ENCODE measurements at places on chromosomes 1 and 21. TPM values are rescaled to one million over a fixed set of nuclear protein-coding genes. Genes with fewer than 3 reads are reported as not detected.

Gene MYBPH
- 0.29 TPM for total RNA-seq

DNA sequence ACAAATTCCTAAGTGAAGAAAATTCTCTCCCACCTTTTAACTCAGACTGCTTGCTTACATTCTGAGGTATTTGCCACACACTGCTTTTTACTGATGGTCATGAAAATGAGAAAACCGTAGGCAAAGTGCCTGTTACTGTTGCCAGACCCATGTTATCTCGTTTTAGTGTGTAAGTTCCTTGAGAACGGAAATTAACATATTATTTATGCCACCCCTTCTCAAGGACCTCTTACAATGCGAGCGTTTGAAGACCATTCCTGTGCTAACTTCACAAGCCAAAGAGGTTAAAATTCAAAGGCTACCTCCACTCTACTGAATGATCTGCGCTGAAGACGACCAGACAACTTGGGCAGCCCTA, 509 bp downstream of the NVL start:
- peaks cover 3% of the 10 kb centered on the region for H3K36me3 ChIP-seq
- no peaks in the 10 kb centered on the region for H3K27me3 ChIP-seq
- H3K4me1 ChIP-seq, result peaks cover 28% of the 10 kb centered on the region
- no peak for DNase-seq

Gene OLFML2B
- 49.9 TPM for total RNA-seq

DNA sequence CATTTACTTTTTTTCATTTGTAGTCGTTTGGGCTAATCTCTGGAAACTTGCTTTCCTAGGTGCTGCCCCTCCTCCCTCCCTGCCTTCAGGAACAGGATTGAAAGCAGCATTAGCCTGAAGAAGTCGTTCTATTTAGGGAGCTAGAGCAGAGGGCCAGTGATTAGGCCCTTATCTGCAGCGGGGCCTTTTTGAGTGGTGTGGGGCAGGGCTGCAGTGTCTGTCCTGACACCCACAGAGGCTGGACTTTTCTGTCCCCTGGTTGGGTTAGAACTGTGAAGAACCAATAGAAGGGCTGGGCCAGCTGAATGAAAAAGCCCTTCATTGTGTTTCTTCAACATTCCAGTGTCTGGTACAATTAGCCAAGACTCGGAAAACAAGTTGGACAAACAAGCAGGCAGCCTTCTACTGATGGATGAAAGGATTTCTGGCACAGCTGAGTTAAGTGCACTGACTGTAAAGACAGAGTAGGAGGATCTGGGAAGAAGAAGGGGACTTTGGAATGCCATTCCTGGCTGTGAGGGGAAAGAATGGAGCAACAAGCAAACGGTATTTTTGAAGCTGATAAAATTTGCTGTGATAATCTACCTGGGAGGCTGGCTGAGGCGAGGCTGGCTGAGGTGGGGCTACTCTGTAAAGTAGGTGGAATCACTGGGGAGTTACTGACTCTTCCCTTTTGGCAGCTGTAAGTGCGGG, 9.7 kb downstream of the MACF1 start:
- H3K27me3 ChIP-seq, result no peaks in the 10 kb centered on the region
- H3K27ac ChIP-seq, result peak overlapping the region; percentile 54
- peaks cover 28% of the 10 kb centered on the region for H3K4me1 ChIP-seq
- no peak overlapping the region for H3K4me3 ChIP-seq

DNA sequence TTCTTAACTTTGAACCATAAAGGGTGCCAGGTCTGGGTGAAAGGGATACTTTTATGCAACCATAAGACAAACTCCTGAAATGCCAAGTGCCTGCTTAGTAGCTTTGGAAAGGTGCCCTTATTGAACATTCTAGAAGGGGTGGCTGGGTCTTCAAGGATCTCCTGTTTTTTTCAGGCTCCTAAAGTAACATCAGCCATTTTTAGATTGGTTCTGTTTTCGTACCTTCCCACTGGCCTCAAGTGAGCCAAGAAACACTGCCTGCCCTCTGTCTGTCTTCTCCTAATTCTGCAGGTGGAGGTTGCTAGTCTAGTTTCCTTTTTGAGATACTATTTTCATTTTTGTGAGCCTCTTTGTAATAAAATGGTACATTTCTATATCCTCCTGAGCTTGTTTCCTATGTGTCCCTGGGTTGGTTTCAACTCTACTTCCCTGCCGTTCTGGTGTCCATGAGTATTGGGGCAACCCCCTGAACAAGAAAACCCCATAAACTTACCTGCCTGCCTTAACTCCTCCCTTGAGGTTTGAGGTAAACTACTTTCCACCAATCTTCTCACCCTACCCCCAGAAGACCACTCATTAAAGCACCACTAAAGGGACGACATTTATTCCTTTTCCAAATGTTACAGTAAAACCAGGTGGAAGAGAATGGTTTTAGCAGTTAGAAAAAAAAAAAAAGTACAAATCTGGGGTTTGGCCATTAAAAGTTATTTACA, 2.6 kb downstream of the MARCKSL1 start:
- no peak overlapping the region for H3K27ac ChIP-seq
- H3K27me3 ChIP-seq, result no peaks in the 10 kb centered on the region
- H3K36me3 ChIP-seq, result peaks cover 28% of the 10 kb centered on the region

Gene KCNE1
- 0.29 TPM for total RNA-seq

Gene LCE6A
- not detected for total RNA-seq

DNA sequence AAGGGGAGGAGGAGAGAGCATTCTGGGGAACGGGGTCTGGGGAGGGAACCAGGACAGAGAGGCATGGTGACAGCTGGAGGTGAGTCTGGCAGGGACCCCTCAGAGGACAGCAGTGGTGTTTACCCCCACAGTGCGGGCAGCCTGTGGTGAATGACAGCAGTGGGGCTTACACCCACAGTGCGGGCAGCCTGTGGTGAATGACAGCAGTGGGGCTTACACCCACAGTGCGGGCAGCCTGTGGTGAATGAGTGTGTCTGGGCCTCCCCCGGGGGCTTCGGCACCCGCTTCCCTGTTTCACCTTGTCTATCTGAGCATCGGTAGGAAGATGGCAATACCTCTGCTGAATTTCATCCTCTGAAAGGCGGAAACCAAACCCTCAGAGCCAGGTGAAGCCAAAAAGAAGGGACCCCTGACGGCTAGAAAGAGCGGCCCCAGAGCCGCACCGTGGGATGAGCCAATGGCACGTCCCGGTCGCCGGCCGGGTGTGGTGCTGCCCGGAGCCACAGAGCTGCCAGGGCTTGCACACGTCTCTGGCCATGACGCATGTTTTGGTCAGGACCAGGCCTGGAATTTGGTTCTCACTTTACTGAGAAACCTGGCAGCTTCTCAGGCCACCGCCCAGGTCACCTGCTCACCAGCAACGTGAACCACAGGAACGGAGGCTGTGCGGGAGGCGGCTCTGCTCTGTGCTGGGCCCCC, 54.1 kb downstream of the SIK1 start:
- H3K27me3 ChIP-seq, result no peaks in the 10 kb centered on the region
- no peak overlapping the region for H3K27ac ChIP-seq
- no peak for DNase-seq

GRCh38 chr1:86155807-86156565, 586 bp downstream of the COL24A1 start:
- no peaks in the 10 kb centered on the region for H3K36me3 ChIP-seq
- no peaks in the 10 kb centered on the region for H3K27me3 ChIP-seq
- peaks cover 38% of the 10 kb centered on the region for H3K4me1 ChIP-seq
- peak; percentile 91 for DNase-seq

- no peak within 1 kb of the TSS for H3K4me3 ChIP-seq
- H3K36me3 ChIP-seq, result no peaks in the 10 kb centered on the region
- no peak for DNase-seq
Observed at GRCh38 chr1:153001382-153001781, at the start of gene SPRR3. Gene SPRR3, plus strand, starts transcription at chr1:153001749. Its CDS starts 1,272 bp downstream, at chr1:153003021.

DNA sequence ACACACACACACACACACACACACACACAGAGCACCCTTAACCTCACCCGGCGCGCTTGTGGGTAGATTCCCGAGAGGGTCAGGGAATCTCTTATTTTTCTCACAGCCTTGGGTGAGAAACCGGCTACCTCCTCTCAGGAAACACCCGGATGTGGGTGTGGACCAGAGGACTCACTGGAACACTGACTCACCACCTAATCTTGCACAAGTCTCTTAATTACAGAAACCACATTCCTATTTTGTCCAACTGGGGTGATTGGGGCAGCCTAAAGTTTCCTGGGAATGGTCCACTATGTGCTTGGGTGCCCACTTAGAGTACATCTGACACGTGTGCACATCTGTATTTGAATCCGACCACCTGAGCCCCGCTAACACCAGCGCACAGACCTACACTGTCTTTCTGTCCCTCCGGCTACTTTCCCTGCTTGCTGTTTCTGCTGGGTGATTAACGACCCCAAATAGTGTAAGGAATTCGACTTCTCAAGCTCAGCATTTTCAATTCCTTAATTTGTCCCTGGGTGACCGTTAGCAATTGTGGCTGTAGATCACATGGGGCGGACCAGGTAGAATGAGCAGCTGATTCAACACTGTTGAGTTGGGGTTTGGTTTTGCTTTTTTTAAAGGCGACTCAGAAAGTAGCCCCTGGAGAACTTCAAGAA, 14.0 kb upstream of the TBX15 start:
- H3K36me3 ChIP-seq, result no peaks in the 10 kb centered on the region
- H3K27me3 ChIP-seq, result peaks cover 14% of the 10 kb centered on the region
- peak overlapping the region; percentile 39 for H3K27ac ChIP-seq
- H3K4me3 ChIP-seq, result peak overlapping the region; percentile 38

DNA sequence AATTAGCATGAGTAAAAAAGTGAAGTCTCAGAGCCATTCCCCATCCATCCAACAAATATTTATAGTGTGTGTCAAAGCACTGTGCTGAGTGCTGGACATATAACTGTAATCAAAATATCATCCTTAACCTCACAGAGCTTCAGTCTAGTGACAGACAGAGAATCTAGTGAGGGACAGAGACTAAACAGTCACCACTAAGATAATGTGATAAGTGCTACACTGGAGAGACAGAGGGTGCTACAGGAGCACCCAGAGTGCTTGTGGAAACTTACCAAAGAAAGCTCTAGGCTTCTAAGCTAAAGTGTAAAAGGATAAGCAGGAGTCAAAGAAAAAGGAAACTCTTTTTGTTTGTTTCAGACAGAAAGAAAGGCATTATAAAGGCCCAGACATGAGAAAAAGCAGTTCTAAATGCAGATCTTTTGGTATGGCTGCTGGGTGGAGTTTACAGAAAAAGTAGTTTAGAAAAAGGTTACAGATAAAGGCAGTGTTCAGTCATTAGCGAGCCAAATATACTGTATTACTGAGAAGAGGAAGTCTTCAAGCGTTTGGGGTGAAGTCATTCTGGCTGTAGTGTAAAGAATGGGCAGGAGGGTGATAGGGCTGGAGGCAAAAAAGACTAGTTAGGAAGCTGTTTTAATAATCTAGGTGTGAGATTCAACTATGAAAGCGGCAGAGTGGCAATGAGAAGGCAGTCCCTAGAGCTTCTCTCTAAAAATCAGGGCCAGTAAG, 83.8 kb downstream of the SCMH1 start:
- H3K4me1 ChIP-seq, result peaks cover 21% of the 10 kb centered on the region
- no peak overlapping the region for H3K4me3 ChIP-seq
- no peaks in the 10 kb centered on the region for H3K27me3 ChIP-seq

GRCh38 chr21:34743831-34744230, 75.0 kb downstream of the CLIC6 start:
- no peaks in the 10 kb centered on the region for H3K27me3 ChIP-seq
- H3K36me3 ChIP-seq, result no peaks in the 10 kb centered on the region
- peak; percentile 82 for DNase-seq
- H3K27ac ChIP-seq, result peak overlapping the region; percentile 52
- H3K4me1 ChIP-seq, result peaks cover 13% of the 10 kb centered on the region
- H3K4me3 ChIP-seq, result no peak overlapping the region

GRCh38 chr1:44553771-44554170, 120.5 kb downstream of the TMEM53 start:
- H3K27ac ChIP-seq, result no peak overlapping the region
- peaks cover 16% of the 10 kb centered on the region for H3K27me3 ChIP-seq
- no peak overlapping the region for H3K4me3 ChIP-seq

DNA sequence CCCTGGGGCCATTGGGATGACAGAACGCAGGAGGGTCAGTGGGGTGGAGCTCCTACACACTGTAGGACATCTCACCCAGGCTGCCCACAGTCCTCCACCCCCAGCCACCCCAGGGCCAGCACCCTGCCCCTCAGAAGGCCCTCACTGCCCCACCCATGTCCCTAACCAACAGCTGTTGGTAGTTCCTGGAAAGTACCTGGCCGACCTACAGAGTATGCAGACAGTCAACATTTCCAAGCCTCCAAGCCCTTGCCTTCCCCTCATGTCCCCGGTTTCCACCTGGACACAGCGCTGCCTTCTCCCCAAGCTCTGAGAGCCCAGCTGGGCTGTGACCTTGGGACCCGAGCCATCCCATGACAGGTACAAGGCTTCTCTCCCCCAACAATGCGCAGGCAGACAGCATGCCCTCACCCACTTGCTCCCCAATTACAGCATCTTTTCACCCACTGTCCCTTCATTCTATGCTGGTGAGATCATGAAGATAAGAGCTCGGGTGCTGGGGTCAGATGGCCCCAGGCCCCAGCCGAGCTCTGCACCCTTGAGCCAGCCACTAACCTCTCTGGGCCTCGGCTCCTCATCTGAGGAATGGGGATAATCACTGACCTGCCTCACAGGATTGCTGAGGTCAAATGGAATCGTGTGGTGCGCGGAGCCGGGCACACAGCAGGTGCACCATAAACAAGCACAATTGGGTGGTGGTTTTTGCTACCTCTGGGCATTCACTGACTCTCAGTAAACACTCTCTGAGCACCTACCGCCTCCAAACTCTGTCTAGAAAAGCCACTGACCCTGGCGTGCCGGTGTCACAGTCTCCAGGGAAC, 11.2 kb downstream of the LAPTM5 start:
- no peak overlapping the region for H3K4me3 ChIP-seq
- H3K4me1 ChIP-seq, result no peaks in the 10 kb centered on the region
- no peaks in the 10 kb centered on the region for H3K36me3 ChIP-seq
- peak; percentile 63 for DNase-seq

DNA sequence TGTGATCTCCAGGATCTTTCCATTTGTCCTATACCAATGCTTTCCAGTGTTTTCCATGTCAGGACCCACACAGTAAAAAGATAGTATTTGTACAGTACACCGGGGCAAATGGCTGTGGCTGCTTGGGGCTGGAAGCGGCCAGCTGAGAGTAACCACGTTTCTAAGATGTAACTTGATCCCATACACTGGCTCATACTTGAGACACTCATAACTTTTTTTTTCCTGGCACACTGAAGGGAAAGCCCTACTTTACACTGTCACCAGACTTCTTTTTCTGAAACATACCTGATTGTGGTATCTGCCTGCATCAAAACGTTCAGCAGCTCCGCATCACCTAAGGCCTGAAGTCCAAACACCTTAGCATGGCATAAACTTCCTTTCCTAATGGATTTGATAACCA, 21.6 kb downstream of the VPS13D start:
- DNase-seq, result peak; percentile 75
- no peaks in the 10 kb centered on the region for H3K27me3 ChIP-seq
- H3K27ac ChIP-seq, result no peak overlapping the region
- H3K36me3 ChIP-seq, result peaks cover 46% of the 10 kb centered on the region

- no peaks in the 10 kb centered on the region for H3K27me3 ChIP-seq
- H3K4me1 ChIP-seq, result no peaks in the 10 kb centered on the region
- no peak for DNase-seq
- no peaks in the 10 kb centered on the region for H3K36me3 ChIP-seq
- no peak overlapping the region for H3K27ac ChIP-seq
Observed at GRCh38 chr1:174308604-174309003, 139.2 kb upstream of the GPR52 start.

GRCh38 chr1:97186381-97186780, 464.8 kb downstream of the PTBP2 start:
- no peak overlapping the region for H3K27ac ChIP-seq
- peaks cover 3% of the 10 kb centered on the region for H3K4me1 ChIP-seq
- H3K4me3 ChIP-seq, result no peak overlapping the region

Gene SLC9C2
- total RNA-seq, result not detected

GRCh38 chr1:169368406-169368769, 393 bp downstream of the BLZF1 start:
- no peaks in the 10 kb centered on the region for H3K27me3 ChIP-seq
- H3K27ac ChIP-seq, result peak overlapping the region; percentile 99
- peaks cover 14% of the 10 kb centered on the region for H3K4me1 ChIP-seq
- peaks cover 24% of the 10 kb centered on the region for H3K36me3 ChIP-seq
- no peak for DNase-seq
